ENCODE measurements at places on chromosomes 3 and 15.

DNA sequence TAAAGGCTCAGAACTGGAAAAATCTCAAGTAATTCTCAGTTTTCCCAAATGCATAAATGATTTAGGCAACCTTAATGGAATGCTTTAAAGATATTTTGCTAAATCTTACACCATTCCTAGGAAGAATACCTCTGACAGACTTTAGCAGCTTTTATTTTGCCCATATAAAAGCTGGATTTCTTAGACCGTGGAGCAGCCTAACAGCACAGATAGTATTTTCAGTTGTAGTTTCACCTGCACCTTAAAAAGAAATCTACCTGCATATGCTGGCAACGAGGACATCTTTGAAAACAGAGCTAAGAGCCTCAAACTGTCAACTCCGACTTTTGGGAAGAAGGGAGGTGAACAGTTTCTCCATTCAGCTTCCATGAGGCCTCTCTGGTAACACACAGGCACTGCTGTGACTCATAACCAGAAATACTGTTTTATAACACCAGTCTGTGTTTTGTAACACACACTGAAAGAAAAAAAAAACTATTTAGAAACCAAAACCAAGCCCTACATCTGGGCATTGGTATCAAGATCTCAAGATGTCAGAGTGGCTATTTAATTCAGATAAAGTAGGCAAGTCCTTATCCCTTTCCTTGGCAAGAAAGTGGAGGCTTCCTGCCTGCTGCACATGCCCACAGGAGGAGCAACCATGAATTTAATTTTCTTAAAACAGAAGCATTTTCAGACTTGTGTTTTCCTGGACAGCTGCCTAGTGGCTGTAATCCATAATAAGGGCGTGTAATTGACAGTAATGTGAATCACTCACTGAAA, 181.5 kb upstream of the ICE2 start:
- DNase-seq, result no peak

DNA sequence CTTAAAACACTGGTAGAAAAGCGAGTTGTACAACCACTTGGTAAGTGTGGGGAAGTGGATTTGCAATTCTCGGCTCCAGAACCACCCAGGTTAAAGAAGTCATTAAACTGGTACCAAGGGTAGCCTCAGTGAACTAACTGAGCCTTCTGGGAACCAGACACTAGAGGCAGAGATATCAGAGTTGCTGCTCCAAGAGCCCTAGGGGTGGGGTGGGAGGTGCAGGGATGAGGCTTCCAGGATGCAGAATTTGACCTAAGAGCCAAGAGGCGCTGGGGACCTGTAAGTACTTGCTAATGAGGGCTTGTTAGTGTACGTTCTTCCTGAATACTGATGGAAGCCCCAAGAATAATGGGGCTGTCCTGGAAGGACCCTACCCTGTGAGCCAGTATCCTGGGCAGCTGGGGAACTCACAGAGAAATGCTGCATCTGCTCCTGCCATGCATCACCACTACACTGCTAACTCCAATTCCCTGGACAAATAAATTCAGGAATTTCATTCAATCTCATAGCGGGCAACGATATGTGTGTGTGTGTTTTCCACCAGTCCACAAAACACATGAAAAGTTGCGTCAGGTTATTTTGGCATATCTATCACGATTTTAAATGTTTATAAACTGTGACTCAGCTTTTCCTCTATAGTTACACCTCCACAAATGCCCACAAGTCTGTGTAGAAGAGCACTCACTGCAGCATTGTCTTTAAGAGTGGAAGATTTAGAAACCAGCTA, 23.8 kb downstream of the STIMATE start:
- DNase-seq, result no peak

DNA sequence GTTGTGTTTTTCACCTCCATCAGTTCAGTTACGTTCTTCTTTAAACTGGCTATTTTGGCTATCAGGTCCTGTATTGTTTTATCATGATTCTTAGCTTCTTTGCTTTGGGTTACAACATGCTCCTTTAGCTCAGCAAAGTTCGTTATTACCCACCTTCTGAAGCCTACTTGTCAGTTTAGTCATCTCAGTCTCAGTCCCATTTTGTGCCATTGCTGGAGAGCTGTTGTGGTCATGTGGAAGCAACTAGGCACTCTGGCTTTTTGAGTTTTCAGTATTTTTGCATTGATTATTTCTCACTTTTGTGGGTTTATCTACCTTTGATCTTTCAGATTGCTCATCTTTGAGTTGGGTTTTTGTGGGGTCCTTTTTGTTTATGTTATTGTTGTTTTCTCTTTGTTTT, 151.3 kb downstream of the CFAP20DC start:
- DNase-seq, result no peak

GRCh38 chr3:94323596-94323995, 260.7 kb downstream of the NSUN3 start:
- DNase-seq, result no peak

DNA sequence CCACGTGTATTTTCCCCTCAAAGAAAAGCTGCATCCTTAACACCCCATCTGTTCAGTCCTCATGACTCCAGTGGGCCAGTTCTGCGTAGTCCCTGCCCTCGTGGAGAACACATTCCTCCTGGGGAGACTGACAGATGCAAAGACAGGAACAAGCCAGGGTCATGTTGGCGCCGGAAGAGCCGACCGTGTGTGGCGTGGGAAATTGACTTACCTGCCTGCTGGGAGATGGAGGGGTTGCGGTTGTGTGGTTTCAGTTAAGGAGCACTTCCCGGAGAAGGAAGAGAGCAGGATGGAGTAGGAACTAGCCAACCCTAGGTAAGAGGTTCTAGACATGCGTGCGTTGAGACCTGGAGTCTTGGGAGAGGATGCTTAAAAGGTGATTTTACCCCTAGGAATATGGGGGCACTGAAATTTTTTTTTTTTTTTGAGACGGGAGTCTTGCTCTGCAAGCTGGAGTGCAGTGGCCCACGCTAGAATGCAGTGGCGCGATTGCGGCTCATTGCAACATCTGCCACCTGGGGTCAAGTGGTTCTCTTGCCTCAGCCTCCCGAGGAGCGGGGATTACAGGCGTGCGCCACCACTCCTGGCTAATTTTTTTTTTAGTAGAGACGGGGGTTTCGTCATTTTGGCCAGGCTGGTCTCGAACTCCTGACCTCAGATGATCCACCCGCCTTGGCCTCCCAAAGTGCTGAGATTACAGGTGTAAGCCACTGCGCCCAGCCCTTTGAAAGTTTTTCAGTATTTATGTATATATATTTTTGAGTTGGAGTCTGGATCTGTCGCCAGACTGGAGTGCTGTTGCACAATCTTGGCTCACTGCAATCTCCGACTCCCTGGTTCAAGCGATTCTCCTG, 1.4 kb downstream of the VHL start:
- DNase-seq, result no peak

DNA sequence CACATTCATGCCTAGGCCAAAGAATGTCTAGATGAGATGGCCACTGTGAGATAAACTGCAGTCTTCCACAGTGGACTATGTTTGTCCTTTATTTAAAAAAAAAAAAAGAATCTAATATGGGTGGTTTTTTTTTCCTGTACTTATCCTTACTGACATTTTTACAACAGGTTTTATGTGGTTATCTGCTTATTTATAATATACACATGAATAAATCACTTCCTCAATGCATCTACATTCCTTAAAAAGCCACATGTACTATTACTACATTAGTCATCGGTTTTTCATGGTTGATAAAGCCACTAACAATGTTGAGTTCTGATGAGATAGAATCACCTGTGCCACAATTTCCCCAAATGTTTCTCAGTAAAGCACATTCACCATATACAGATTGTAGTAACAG, 341.3 kb upstream of the THBS1 start:
- DNase-seq, result no peak

GRCh38 chr15:75313116-75313845, 22.6 kb upstream of the COMMD4 start:
- DNase-seq, result no peak

Measured in activated naive CD4-positive, alpha-beta T cell (primary cell).